ENCODE measurements at places on chromosomes 7 and 10. TPM values are rescaled to one million over a fixed set of nuclear protein-coding genes. Genes with fewer than 3 reads are reported as not detected.

EPO gene
- total RNA-seq: not detected

TMEM26 gene
- 0.18 TPM for total RNA-seq

GET4 gene
- total RNA-seq: 23.6 TPM

CLCN1 gene
- not detected for total RNA-seq

PARD3 gene
- total RNA-seq: 33.5 TPM

PNLIPRP3 gene
- not detected for total RNA-seq

TRIM73 gene
- not detected for total RNA-seq

EVX1 gene
- not detected for total RNA-seq

TFR2 gene
- not detected for total RNA-seq

CTBP2 gene
- total RNA-seq: 63.6 TPM

CCDC3 gene
- not detected for total RNA-seq

EGFR gene
- 33.5 TPM for total RNA-seq

FOXI2 gene
- not detected for total RNA-seq

LIPF gene
- total RNA-seq: not detected

MCMBP gene
- 43.1 TPM for total RNA-seq

TAS2R4 gene
- not detected for total RNA-seq

IL2RA gene
- not detected for total RNA-seq

SLC18A2 gene
- not detected for total RNA-seq

PRPS1L1 gene
- total RNA-seq: not detected

ELFN1 gene
- total RNA-seq: 0.89 TPM

SH2D4B gene
- total RNA-seq: not detected

TYW1B gene
- 0.53 TPM for total RNA-seq

TAS2R5 gene
- not detected for total RNA-seq

SUFU gene
- total RNA-seq: 6.0 TPM

GDF10 gene
- total RNA-seq: not detected

ZCWPW1 gene
- 4.3 TPM for total RNA-seq

SAMD9L gene
- 14.5 TPM for total RNA-seq

AMPH gene
- total RNA-seq: under 0.01 TPM

CHAT gene
- not detected for total RNA-seq

CPN1 gene
- not detected for total RNA-seq

All from myometrial cell (primary cell).